ENCODE measurements at places on chromosomes 6 and 20.

- no peak for DNase-seq
Measured at GRCh38 chr6:63671098-63671754, 35.6 kb downstream of the PHF3 start.

DNA sequence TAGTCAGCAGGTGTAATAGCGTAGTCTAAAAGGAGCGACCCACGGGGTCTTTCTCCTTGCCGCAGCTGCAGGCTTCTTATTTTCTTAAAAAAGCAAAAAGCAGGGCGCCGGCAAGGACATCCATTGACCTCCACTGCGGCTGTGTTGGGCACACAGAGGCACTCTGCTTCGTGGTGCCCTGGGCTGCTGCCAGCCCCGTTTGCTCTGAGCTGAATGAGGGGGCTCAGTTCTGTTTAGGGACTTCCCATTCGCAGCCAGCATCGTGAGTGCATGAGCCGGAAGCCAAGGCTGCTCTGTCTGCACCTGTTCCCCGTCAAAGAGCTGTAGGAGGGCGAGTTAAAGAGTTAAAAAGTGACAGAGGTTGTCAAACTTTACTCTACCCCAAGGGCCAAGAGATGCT, 1.7 kb upstream of the SLC22A2 start:
- DNase-seq, result no peak

DNA sequence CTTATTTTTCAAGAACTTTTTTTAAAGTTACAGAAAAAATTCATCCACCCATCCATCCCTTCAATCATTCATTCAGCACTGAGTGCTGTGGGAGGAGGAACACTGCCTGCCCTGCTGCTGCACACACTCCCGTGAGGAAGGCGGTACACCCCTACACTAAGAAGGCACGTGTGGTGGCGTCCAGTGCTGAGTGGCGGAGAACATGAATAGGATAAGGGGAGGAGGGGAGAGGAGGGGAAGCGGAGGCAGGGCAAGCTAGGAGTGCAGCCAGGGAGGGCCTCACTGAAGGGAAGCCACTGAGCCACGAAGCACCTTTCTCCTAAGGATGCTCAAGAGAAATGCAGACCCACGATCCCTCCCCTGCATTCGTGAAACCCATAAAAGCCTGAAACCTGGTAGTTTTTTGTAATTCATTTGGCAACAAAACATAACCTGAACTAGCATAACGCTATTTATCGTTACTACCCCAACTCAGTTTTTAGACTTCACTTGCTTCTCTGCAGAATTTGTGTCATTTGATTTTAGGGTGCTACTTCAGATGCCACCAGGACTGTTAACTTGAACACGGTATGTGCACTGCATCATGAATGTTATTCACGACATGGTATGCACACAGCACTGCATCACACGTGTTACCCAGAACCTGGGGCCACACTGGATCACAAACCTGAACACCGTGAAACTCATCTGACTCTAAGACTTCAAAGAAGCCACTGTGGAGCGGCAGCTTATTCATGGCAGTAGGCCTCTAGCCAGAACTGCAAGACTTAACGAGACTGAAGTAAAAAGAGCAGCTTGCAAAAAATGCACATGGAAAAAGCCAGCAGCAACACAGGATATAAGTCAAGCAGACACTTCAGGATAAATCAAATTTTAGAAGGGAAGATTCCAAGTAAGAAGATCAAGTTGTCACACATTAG, 3.5 kb downstream of the RNASET2 start:
- DNase-seq, result no peak

DNA sequence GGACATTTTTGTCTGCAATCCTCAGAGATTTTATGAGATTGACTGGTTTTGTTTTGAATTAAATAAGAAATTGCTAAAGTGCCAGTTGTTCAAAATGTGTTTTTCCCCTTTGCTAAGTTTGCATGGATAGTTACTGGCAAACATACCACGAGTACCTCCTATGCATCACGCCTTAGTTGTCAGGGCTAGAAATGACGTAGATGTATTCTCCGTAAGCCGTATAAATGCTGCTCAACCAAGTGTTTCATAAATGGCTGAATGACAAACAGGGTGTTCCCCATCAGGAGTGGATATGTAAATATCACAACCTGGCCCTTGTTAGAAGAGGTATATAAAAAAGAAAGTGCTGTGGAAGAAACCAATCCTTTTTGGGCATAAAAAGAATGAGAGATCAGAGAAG, 341.1 kb upstream of the ZFP64 start:
- DNase-seq, result no peak

GRCh38 chr6:158285656-158286021, 26.6 kb upstream of the TULP4 start:
- no peak for DNase-seq

DNA sequence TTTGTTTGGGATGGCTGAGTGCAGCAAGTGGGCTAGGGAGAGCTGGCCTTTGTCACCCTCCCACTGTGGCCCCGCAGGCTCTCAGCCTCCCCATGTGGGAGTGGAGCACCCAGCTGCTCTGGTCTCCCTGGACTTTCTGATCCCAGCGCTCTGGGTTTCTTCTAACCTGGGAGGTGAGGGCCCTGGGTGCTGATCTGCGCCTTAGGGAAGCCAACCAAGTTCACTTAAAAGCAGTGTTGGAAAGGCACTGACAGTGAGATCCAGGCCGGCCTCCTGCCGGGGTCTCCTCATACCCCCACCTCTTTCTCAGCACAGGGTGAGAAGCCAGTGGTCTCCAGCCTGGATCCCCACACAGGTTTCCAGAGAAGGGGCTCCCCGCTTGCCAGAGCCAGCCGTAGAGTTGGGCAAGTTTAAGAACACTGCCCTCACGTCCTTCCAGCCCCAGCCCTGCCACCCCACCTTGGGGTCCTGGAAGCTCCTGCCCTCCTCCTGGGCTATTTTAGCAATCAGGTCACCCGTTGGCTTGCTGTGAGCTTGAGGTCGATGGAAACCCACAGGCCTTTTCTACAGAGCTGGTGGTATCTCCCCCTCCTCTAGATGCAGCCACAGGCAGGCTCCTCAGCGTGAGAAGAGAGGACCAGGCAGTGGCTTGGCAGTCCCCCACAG, 9.6 kb downstream of the C20orf203 start:
- no peak for DNase-seq

- DNase-seq, result no peak
Measured at GRCh38 chr6:43428112-43428570, 800 bp downstream of the ABCC10 start.

DNA sequence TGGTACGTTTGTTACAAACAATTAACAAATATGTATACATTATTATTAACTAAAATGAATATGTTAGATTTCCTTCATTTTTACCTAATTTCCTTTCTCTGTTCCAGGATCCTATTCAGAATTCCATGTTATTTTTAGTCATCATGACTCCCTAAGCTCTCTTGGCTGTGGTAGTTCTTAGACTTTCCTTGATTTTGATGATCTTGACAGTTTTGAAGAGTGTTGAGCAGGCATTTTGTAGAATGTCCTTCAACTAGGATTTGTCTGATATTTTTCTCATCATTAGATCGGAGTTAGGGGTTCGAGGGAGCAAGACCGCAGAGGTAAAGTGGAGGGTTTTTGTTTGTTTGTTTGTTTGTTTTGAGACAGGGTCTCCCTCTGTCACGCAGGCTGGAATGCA, 44.3 kb upstream of the ZNF184 start:
- no peak for DNase-seq

DNA sequence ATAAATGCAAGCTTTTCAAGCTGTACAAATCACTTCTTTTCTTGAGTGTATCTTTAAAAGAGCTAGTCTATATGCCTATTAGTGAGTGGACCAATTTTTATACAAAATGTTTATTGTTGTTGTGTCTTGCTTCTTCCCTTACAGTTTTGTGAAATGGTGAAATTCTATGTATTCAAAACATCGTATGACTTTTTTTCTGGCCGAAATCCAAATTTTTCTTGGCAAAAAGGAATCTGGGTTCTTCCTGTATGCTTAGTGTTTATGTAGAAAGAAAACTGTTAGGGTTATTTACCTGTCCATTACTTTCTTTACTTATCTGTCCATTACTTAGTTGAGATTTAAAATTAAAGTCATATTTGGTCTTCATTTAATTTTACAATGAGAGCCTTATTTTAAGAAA, 153.9 kb downstream of the MMS22L start:
- DNase-seq, result no peak

- no peak for DNase-seq
Measured at GRCh38 chr6:35718911-35719381, 17.9 kb upstream of the ARMC12 start.

- DNase-seq, result no peak
Measured at GRCh38 chr6:1678201-1678600, 68.5 kb downstream of the FOXC1 start.

- no peak for DNase-seq
Measured at GRCh38 chr20:45370571-45371160, 7.5 kb downstream of the TP53TG5 start.

DNA sequence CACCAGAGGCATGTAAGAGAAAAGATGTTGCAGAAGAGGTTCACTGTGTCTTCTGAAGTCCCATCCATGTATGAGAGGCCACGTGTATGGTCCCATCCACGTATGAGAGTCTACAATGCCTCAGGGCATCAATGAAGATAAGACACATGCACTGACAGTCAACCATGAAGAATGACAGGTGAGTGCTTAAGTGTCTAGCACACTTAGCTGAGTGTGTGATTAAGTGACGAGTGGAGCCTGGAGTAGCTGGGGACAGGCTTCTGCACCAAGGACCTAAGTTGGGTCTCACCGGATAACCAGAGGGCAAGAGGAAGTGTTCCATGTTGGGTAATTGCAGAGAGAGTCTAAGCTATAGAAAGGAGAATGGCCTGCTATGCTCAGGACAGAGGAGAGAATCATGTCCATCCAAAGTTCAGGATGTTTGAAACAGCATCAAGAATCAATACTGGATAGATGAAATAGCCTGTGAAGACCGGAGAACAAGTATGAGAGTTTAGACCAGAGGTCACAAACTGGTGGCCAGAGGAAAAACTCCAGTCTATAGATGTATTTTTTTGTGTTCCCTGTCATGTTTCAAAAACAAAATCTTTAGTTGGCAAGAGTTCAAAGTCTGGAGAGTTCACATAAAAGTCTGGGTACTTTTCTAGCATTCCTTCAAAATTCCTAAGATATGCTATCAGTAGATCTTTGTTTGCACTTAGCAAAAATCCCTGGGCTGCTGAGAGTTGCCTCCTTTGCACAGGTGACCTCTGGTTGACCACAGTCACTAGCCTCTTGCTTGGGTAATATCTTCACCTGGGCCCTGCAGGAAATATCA, 165.8 kb downstream of the KIF16B start:
- no peak for DNase-seq

- no peak for DNase-seq
Measured at GRCh38 chr20:64104667-64105451, 2.5 kb downstream of the NPBWR2 start.

DNA sequence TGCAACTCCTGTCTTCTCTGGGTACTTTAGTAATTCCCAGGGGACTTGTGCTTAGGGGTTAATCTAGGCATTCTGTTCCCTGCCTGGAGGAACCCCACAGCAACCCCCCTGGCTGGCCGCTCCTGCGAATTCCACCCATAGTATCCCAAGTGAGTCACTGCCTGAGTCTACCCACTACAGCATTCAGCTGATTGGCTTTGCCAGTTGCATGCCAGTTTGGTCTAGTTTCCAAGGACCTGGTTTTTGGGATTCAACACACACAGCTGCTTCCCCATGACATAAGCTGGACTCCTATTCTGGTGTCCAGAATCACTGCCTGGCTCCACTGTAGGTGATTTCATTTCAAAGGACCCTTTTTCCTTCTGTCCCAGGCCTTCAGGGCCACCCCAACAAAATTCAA, 40.3 kb downstream of the PLCG1 start:
- DNase-seq, result no peak

DNA sequence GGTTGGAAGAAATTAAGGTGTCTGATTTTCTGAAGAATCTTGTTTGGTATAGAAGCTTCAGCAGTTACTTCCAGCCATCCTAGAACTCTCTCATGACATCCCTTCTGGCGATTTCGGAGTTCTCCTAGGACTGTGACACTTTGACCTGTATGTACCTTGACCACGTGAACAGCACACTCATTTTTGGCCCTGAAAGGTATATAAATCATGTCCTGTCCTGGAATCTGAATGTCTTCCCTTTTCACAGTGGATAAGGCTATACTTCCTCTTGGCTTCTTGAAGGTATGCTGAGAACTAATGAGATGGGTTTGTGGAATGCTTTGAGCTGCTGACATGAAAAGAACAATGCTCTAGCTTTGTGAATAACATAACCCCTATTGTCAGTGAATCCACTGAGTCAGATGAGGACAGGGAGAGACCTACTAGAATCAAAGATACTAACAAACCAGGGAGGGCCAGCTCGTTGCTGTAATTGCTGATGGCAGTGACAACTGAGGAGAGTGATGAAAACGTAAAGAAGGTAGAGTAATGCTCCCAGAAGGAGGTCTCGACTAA, 6.0 kb upstream of the ZDHHC14 start:
- no peak for DNase-seq

GRCh38 chr20:57628047-57628961, 8.1 kb upstream of the ZBP1 start:
- no peak for DNase-seq

- no peak for DNase-seq
Measured at GRCh38 chr6:12408752-12409151, 118.6 kb downstream of the EDN1 start.

DNA sequence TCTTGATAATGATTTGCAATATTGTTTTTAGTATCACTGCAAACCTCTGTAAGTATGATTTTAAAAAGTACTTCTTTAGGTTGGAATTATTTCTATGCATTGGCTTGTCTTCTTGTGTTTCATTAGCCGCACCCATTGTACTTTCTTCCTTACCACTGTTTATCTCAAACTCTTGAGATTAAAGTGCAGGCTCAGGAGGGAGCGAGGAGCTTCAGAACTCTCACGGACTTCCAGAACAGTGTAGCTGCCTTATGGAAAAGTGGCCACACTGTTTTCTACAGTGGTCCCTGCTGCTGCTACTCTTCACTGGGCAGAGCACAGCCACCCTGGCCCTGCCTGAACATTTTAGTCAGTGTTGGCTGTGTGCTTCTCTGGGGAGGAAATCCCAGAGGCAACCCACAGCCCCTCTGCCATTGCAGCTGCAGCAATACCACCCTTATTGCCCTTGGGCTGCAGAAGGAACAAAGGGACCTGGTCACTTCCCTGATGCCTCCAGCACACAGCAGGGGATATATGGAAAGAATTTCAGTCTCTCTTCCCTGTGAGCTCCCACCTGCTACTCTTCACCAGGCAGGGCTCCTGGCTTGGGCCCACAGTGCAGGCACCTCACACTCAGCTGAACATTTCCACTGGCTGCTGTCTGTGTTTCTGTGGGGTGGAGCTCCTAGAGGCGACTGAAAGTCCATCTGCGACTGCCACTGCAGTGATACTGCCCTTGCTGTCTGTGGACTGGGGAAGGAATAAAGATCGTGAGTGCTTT, 91.7 kb upstream of the MAP3K4 start:
- DNase-seq, result no peak

DNA sequence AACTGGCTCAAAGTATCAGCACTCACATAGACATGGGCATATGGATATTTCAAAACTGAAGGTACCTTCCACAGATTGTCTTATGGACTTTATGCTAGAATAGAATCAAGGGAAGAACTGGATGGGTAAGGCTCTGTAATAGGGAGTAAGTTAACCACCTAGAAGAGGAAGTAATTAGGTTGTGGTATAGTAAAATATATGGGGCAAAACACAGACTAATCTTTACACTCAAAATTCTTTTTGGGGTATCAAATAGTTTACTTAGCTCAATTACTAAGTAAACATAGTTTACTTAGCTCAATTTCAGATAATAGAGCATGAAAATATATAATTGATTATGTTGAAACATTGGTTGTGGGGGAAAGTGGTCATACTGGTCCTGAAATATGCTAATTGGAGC, 94.2 kb upstream of the ATXN1 start:
- no peak for DNase-seq

GRCh38 chr6:170006900-170007467, 255.6 kb downstream of the ERMARD start:
- no peak for DNase-seq

GRCh38 chr6:111477481-111477938, 5.5 kb downstream of the REV3L start:
- no peak for DNase-seq

All from stimulated activated CD8-positive, alpha-beta memory T cell treated with anti-CD3 and anti-CD28 coated beads, Interleukin-7, amount 100 ng/mL, for 24 hours (primary cell).